Activated B cell treated with CpG ODN at 0.5 μM for 24 hours (primary cell): ENCODE measurements at places on chromosomes 3 and 15.

GRCh38 chr3:170203457-170203856, 18.8 kb upstream of the PRKCI start:
- DNase-seq = no peak

DNA sequence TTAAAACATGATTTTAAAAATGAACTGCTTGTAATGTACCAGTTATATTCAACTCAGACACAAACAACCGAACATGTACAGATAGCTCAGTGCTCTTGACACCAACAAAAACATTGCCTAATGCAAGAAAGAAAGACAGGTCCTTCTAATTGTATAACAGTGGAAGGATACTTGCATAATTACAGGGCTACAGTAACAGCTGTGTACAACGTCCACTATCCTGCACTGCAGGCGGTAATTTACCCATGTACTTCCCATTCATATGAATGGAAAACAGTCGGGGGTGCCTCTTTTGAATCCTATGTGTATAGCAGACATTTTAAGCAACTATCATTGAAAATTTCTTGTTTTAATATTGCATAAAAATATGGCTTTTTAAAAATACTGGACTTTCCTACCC, 41.1 kb upstream of the PLSCR5 start:
- DNase-seq = no peak

DNA sequence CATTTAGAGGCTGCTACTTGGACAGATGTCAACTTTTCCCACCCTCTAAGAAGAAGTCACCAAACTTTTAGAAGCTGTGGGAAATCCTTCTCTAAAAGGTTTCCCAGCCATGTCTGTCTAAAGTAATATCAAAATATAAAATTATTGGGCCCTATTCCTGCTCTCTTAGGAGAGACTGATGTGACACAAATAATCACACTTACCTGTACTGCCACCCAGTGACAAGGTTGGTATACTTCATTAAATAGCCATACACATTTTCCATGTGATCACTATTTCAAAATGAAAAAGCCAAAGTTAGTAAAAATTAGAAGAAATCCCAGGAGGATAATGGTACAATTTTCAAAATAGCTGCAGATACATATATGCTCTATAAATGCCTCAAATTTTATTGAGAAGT, 12.6 kb downstream of the OSBPL11 start:
- no peak for DNase-seq

DNA sequence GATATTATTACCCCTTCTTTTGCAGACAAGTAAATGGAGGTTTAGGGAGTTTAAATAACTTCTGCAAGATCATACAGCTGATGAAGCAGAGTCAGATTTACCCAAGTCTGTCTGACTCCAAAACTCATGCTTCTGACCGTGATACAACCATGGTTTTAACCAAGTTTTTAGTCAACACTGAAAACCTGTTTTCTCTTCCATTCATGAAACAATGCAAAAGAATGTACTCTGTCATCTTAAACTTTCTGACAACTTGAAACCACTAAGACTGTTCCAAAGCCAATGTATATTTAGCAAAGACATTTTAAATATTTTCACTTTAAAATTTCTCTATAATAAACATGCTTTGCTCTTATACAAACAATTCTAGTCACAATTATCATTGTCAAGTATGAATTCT, 77.0 kb upstream of the RBMS3 start:
- DNase-seq = no peak

- no peak for DNase-seq
Observed at GRCh38 chr3:155934230-155934629, 63.8 kb downstream of the GMPS start.

DNA sequence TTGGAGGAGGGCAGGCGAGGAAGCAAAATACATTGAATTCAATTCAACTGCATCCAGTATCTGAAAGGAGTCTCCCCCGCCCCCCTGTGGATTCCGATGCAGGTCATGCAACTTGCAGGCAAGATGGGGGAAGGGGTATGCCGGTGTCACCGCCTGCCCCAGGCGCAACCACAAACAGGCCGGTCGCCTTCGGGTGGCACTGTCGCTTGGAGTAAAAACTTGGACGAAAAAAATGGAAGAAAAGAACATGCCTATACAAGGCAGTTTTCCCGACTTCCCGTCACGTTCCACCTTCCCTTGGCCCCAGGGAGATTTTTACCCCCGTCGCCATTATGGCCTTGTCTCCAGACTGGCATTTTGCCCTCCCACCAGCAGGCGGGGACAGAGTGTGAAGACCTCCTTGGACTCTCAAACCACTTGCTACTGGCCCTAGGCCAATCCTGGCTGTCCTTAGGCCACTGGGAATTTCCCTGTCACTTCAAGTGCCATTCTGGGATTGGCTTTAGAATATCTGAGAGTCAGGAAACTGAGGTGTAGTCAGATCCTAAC, 1.6 kb upstream of the NTRK3 start:
- DNase-seq = no peak

DNA sequence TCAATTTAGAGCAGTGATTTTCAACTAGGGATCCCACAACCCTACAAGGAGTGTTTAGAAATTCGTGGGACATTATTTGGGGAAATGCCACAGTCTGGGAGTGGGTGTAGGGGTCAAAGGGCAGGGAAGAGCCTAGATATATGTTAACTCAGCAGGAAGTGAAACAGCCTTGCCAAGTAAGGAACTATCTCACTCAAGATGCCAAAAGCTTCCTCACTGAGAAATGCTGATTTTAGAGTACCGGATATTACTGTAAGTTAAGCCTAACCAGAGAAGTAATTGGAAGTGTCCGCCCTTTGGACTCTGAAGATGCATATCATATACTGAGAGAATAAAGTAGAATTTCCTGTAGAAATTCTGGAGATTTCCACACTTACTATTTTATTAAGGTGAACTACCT, 158.6 kb downstream of the BBX start:
- DNase-seq = no peak

GRCh38 chr15:60493166-60493565, 14.2 kb upstream of the ICE2 start:
- DNase-seq = no peak

- DNase-seq = peak; percentile 39
Observed at GRCh38 chr3:127628788-127629466, at the start of gene PODXL2. Gene PODXL2, plus strand, starts transcription at chr3:127629185. Its CDS starts 35 bp downstream, at chr3:127629220.

GRCh38 chr3:64351713-64352638, 126.7 kb upstream of the PRICKLE2 start:
- no peak for DNase-seq

- DNase-seq = no peak
Observed at GRCh38 chr15:100944986-100945385, 25.8 kb downstream of the LRRK1 start.

DNA sequence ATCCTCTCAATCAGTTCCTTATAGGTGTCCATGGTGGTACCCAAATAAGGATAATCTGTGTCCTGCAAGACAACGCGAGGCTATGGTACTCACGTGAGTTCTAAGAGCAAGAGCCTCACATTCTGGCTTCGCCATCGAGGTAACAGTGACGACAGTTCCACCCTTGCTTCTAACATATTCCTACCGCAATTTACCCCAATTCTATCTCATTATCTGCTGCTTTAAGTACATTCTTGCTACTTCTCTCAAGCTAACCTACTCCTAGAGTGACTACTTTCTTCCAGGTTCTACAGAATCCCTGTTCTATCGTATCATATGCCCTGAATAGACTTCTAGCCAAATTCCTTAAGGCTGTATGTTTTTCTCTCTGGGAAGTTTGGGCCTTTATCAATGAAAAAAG, 26.6 kb downstream of the TFRC start:
- DNase-seq = no peak

GRCh38 chr15:33547876-33548275, 237.1 kb downstream of the RYR3 start:
- DNase-seq = no peak

DNA sequence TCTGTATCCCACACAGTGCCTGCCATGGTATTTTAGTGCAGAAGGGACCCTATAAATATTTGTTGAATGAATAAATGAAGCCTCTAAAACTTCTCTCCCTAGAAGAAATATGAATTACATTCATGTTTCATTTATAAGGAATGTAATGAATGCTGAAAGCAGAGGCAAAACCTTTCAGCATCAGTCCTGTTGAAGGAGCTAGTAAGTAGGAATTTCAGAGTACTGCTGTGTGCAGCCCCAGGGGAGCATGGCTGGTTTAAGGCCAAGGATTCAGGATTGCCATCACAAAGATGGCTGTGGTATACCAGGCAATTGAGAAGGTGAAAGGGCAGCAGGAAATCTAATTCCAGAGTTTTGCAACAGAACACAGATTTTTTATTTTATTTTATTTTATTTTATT, 1131.4 kb downstream of the IGSF11 start:
- DNase-seq = no peak

DNA sequence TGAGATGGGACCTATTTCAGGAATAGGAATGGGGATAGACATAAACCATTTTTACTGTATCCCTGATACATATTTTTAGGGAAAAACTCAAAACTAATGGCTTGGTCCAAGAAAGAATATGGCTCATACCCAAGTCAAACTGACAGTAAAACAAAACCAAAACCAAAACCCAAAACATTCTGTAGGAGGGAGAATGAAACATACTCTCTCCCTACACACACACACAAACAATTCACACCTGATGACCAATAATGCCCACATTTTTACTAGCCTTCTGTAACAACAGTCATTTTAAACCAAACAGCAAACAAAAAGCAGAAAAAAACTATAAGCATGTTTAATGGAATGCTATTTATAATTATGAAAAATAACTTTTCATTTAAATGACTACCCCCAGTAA, 74.9 kb downstream of the NBEAL2 start:
- DNase-seq = no peak

DNA sequence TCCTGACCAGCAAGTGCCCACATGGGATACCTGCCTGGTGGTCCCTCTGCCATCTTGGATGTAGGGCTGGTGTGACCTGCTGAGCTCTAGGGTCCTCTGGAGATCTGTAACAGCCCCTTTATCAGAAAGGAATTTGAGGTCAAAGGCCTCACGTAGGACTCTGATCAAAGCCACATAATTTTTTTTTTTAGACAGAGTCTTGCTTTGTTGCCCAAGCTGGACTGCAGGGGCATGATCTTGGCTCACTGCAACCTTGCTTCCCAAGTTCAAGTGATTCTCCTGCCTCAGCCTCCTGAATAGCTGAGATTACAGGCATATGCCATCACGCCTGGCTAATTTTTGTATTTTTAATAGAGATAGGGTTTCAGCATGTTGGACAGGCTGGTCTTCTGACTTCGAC, 9.5 kb downstream of the ITGB5 start:
- DNase-seq = no peak

- DNase-seq = no peak
Observed at GRCh38 chr15:27061739-27062138, 90.8 kb downstream of the GABRG3 start.

- DNase-seq = no peak
Observed at GRCh38 chr15:48774484-48774883, 36.4 kb downstream of the CEP152 start.

DNA sequence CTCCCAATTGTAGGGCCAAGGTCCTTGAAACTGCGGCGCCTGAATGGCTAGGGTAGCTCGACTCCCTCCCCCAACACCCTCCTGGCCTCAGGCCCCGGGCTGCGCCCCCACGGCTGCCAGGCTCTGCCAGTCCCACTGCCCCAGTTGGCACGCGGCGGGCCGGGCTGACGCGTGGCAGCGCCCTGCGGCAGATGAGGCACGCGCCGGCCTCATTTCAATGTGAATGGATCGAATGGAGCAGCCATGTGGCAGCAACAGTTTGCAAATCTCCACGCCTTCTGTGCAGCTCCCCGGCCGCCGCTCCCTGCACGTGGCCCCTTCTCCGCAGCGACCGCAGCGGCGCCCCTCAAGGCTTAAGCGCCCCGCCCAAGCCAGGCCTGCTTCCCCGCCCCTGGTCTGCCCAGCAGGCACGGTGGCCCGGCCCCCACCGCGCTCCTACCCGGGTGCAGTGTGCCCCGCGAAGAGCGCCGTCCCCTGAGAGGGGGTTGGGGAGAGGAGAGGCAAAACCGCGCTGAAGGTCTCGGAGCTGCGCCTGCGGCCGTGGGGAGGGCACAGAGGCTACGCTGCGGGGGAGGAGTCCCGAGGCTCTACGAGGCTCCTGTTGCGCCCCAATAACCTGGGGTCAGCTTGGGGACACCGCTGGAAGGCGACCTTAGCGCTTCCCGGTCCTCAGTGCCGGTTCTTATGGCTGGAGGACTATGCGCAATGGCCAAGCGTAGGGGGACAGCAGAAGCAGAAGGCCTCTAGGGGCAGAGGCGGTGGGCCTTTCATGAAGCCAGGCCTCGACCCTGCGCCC, 3.1 kb upstream of the DLL4 start:
- no peak for DNase-seq

DNA sequence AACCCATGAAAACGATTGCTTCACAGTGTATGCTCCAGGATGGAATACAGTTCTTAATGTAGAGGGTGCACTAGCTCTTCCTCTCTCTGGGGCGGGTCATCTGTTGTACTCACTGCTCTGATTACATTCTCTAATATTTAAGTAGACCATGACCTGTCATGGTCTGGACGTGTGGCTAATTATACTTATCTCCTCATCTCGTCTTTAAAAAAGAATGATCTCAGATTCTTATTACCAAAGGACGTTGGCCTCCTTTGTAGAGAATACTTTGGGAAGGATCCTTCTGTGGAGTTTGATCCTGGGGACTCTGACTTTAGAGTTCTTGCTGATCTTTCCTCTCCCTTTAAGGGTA, 48.4 kb upstream of the TRAK1 start:
- DNase-seq = no peak

DNA sequence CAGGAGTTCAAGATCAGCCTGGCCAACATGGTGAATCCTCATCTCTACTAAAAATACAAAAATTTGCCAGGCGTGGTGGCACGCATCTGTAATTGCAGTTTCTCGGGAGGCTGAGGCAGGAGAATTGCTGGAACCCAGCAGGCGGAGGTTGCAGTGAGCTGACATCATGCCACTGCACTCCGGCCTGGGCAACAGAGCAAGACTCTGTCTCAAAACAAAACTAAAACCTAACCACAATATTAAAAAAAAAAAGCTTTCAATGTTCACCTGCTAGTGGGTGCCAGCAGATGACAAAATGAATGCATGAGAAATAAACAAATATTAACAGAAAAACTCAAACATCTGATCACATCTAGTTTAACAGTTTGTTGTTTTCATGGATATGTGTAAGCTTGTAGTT, 9.0 kb downstream of the SLC24A1 start:
- no peak for DNase-seq

- no peak for DNase-seq
Observed at GRCh38 chr3:65018801-65019200, 331.0 kb upstream of the ADAMTS9 start.

DNA sequence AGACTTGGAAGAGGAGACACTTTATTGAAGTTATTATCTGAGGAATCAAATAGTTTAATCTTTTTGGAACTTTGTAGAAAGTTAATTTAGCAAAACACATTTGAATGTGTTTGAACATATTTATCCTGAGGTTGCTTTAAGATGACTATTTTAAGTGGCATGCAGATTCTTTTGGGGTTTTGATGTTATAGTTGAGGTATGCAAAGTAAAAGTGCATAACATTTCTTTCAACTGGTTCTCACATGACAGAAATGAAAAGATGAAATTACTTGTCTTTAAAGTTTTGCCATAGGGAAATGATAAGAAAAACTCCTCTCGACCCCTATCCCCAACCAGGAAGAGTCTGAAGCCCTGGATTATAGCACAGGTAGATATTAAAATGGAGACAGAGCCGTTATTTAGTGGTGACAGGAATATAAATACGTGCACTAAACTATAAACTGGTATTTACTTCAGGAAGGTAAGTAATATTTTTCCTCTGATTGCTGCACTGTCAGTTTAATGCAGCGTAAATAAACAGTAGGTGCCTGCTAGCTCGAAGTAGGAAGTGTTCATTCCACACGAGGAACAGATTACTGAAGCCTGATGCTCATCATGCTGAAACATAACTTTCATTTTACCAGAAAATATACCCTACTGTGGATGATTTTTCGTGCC, 15.1 kb upstream of the SATB1 start:
- no peak for DNase-seq
